ENCODE measurements at places on chromosomes 1 and 21.

GRCh38 chr1:46131712-46132528 lies 509 bp downstream of the PIK3R3 start:
- DNase-seq = peak; percentile 55

DNA sequence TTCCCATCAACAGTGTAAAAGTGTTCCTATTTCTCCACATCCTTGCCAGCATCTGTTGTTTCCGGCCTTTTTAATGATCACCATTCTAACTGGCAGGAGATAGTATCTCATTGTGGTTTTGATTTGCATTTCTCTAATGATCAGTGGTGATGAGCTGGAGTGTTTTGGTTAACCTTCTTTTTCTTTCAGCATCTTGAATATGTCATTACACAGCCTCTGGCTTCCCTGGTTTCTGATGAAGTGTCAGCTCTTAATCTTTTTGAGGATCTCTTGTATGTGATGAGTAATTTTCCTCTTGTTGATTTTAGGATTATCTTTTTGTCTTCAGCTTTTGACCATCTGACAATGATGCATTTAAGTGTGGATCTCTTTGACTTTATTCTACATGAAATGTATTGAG lies 133.2 kb upstream of the GRIK3 start:
- DNase-seq = no peak

- no peak for DNase-seq
These were observed 78.6 kb downstream of the STUM start for GRCh38 chr1:226627050-226627755.

DNA sequence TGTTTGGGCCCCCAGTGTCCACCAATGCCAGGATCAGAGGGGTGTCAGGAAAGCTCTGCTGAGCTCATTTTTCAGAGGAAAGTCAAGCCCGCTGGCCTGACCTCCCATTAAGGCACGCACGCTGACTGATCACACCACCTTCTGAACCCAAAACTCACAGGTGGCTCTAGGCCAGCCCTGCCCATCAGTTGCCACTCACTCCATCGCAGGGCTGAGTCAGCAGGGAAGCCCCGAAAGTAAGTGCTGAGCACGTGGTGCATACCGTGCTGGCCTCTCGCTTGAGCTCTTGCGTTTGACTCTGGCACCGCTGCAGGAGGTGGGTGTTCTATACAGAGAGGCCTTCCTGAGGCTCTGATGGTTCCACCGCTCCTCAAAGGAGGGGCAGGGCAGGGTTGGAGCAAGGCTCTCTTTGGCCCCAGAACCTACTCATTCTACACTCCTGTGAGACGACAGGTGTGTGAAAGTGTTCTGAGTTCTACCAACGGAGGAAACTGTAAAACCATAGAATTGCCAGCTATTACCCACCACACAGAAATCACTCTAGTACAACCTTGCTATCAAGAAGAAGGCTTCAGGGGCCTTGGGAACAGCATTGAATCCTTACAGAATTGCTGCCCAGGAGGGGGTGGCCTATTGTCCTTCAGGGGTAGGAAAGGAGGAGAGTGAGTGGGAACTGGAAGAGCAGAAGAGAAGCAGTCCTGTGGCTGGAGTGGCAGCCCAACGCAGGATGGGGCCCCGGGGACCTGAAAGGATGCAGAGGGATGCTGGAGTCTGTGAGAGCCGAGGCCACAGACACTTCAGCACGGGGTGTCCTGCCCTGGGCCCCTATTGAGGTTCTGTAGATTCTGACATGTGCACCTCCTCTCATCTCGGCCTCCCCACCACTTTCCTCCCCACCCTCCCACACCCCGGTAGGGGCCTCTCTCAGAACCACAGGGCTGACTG lies 214.7 kb upstream of the EDN2 start:
- DNase-seq = no peak

GRCh38 chr1:8450312-8450711 lies 132.4 kb downstream of the SLC45A1 start:
- DNase-seq = no peak

DNA sequence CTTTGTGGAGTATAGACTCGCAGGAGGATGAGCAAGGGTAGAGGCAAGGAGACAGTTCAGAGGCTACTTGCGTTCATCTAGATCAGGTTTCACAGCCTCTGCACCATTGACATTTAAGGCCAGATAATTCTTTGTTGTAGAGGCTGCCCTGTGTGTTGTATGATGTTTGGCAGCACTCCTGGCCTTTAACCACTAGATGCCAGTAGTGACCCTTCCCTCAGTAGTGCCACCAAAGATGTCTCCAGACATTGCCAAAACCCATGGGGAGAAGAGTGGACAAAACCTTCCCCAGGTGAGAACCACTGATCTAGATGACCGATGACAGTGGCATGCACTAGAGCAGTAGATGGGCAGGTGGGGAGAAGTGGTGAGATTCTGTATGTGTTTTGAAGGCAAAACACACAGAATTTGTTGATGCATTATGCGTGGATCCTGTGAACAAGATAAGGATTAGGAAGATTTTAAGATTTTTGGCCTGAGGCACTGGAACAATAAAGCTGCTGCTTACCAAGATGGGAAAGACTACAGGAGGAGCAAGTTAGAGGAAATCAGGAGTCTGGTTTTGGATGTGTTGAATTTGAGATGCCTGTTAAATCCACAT lies 9.9 kb upstream of the COG2 start:
- peak; percentile 20 for DNase-seq

DNA sequence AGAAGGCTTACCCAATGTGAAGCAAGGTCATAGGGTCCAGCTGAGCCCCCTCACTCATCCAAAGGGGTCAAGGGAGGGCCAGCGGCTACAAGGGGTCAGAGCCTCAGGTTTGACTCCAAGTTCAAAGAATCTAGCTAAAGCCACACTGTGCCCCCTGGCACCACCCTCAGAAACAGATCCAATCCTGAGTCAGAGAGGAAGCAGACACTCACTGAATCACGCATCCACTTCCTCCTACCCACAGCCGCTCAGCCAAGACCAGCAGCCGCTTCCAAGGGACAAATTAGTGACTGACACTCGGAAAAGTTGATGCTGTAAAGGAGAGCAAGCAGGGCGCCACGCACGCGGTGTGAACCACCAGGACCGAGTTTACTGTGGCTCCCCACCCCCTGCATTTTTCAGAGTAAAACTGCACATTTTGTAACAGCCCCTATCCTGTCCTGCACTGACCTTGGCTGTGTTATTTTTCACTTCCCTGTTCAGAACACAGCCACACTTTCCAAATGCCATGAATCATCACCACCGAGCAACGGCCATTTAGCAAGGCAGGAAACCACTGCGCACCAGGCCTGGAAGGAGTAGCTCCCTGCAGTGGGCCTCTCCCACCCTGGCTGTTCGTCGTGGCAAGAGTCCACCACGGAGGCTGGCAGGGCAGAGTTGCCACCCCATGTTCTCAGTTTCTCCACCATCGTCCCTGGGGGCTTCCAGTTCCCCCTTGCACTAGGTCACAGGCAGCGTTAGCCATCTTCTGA lies 147.8 kb downstream of the TOMM20 start:
- peak; percentile 96 for DNase-seq

DNA sequence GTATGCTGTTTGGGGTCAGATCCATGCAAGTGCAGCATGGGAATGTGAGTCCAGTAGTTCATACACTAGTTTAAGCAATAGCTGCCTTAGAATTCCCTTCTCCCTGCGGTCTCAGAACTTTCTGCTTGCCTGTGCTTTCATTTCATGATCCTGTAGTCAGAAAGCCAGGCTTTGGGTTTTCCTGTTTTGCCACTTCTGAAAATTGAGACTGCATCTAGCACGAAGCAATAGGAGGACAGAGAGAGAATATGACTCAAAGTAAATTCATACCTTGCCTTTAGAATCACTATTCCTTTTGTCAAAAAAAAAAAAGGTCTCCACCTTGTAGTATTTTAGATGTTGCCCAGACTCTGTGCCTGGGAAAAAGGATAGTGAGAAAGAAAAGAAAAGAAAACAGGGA lies 161.2 kb upstream of the SNX7 start:
- DNase-seq = no peak

DNA sequence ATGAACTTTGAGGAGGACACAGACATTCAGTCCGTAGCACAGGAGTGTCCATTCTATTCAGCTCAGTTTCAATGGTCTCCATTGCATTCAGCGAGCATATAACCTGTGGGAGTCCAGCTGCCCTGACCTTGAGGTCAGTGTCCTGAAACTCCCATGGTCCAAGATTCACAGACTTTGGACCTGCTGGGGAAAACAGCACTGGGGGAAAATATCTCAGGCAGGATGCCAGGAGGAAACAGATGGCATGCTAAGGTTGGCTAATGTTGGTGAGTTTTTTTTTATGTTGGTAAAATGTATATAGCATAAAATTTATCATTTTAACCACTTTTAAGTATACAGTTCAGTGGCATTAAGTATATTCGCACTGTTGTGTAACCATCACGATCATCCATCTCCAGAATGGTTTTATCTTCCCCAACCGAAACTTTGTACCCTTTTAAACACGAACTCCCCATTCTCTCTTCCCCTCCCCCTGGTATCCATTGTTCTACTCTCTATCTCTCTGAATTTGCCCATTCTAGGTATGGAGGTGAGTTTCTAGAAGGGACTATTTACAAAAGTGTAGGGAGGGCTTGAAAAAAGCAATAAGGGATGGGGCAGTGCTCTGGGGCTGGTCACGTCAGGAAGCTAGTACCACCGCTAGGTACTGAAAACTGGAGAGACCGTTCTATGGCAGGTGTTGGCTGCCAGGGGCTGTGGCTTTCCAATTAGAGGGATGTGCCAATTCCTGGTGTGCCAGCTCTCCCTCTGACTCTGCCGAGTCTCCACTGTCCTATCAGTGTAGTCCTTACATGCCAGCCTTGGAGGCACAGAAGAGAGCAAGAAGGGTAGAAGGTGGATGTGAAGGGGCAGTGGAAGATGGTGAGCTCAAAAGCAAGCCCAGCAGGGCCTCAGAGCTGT lies 85.3 kb downstream of the FOXD2 start:
- DNase-seq = no peak

GRCh38 chr1:19388980-19389379 lies 76.9 kb downstream of the SLC66A1 start:
- DNase-seq = no peak

DNA sequence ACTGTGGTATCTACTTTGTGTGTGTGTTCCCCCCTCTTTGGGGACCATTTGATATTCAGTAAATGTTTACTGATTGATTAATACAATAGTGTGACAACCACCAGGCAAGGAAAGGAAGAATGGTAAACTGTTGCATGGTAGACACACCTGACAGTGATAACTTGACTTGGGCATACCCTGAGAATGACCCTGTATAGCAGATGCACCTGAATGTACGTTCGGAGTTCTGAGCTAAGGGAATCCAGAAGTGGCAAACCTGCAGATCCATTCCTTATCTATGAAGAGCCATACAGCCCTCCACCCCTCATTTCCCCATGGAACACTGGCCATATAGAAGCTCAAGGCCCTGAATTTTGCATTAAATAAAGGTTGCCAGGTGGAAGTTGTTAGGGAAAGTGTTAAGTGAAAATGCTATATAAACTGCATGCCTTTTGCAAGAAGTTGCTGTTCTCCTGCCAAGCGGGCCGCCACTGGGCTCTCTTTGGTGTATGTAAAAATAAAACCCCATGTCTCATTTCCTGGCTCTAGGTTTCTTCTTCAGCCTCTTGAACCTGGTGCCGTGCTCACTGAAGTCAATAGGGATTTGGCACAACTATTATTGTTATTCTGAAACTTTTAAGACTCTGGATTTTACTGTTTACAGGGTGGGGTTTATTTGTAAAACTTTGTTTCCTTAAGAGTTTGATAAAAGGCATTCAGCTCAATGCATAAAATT lies 32.6 kb upstream of the DENND1B start:
- no peak for DNase-seq

DNA sequence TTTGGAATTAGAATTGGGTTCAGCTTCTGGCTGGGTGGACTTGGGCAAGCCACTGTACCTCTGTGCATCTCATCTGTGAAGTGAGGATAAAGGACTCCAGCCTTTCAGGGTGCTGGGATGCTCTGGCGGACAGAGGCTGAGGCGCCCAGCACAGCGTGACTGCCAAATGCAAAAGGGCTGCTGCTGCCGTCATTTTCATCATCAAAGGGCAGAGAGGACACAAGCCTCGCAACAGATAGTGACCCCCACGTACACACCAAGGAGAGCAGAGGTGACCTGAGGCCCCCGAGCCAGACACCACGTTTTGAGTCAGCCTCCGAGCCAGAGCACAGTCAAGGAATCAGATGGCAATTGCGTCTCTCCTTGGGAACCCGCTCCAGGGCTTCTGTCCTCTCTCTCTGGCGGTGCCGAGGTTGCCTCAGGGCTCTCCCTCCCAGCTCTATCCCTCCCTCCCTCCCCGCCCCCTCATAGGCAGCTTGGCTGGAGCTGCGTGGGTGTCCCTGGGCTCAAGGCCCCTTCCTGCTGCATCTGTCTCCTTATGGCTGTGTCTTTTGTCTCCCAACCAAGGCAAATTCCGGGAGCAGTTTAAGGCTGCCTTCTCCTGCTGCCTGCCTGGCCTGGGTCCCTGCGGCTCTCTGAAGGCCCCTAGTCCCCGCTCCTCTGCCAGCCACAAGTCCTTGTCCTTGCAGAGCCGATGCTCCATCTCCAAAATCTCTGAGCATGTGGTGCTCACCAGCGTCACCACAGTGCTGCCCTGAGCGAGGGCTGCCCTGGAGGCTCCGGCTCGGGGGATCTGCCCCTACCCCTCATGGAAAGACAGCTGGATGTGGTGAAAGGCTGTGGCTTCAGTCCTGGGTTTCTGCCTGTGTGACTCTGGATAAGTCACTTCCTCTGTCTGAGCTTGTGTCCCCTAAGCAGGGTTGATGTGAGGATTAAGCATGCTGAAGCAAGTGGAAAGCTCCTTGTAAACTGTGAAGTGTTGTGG lies 9.0 kb downstream of the HCRTR1 start:
- peak; percentile 34 for DNase-seq

- DNase-seq = no peak
These were observed 45.7 kb upstream of the CITED4 start for GRCh38 chr1:40907899-40908298.

GRCh38 chr1:224592636-224593582 lies 23.2 kb upstream of the CNIH3 start:
- DNase-seq = peak; percentile 95

GRCh38 chr1:241702442-241703373 lies 50.6 kb downstream of the WDR64 start:
- DNase-seq = peak; percentile 59

GRCh38 chr1:42456754-42457089 lies 379 bp downstream of the PPCS start:
- peak; percentile 73 for DNase-seq

- DNase-seq = no peak
These were observed 42.4 kb downstream of the SLC30A1 start for GRCh38 chr1:211536606-211537005.

DNA sequence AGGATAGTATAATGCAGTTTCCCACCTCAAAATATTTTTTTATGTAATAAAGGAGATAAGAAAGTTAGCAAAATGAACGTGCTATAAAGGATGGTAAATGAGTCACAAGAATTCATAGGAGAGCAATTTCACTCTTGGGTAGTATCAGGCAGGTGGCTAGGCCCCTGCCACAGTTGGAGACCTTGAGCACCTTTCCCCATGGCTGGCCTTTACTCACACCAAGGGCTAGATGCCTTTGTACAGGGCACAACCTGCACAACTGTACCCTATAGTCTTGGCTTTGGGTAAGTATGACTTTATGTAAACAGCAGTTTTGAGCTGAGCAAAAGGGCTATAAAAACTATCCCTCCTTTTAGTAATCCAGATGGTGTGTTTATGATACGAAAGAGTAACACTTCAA lies 85.1 kb downstream of the CTH start:
- DNase-seq = no peak
